Activated CD4-positive, CD25-positive, alpha-beta regulatory T cell treated with anti-CD3 and anti-CD28 coated beads, Interleukin-2, amount 50 U/mL, for 24 hours (primary cell): ENCODE measurements at places on chromosomes 4 and X.

DNA sequence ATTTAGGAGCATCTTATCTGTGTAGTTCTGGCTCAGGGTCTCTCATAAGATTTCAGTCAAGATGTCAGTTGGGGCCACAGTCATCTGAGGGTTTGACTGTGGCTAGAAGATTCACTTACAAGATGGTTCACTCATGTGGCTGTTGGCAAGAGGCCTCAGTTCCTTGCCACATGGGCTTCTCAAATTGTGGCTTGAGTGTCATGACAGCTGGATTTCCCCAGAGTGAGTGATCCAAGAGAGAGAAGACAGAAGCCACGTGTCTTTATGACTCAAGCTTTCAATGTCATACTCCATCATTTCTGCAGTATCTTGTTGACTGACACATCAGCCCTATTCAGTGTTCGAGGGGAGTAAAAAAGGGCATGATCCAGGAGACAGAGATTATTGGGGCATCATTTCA lies 131.3 kb upstream of the AP1S2 start:
- peak; percentile 92 for ATAC-seq

GRCh38 chr4:26780539-26780938 lies 80.1 kb upstream of the STIM2 start:
- no peak for ATAC-seq

DNA sequence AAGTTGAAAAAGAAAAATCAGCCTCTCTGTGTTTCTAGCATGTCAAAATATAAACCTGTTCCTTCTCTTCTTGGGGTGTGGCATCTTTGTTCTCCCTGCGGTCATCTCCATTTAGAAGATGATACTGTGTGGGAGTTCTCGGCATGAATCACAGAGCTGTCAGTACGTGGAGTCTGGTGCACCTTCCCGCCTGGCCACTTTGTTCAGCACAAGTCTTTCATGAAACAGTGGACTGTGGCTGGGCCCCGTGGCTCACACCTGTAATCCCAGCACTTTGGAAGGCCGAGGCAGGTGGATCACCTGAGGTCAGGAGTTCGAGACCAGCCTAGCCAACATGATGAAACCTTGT lies 166.5 kb downstream of the MAML3 start:
- no peak for ATAC-seq

- ATAC-seq, result no peak
Measured at GRCh38 chr4:38495446-38495845, 168.6 kb upstream of the KLF3 start.

DNA sequence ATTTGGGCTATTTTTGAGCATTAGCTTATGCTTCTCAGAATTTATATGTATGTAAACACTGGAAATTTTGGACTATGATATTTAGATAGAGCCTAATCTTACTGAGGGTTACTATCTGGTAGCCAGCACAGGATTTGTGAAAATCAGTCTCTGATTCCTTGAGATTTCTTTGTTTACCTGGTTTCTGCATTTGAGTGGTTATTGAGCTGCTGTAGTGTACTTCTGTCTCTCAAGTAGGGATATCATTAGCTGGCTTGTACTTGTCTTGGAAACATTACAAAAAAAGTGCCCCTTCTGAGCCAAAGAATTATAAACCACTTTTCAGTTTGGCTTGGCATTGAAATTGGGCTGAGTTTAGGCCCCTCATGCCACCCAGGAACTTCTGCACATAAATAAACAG lies 49.7 kb downstream of the TLL1 start:
- no peak for ATAC-seq

DNA sequence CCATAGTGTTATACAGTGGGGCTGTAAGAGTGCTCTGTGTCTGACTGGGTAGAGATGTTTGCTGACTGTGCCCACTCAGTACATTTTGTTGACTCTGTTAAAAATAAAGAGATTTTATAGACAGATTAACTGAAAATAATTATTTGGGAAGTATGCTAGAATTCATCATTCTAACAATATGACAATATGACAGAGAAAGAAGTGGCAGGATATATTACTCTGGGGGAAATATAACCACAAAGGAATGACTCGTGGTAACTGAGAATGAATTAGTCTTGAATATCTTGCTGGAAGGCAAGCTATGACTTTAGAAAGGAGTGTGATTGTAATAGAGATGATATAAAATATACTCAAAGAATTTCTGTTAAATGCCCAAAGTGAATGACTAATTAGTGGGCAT lies 46.8 kb downstream of the TMEM165 start:
- ATAC-seq, result peak; percentile 27

- ATAC-seq, result no peak
Measured at GRCh38 chr4:113006632-113007031, 42.8 kb upstream of the ANK2 start.

GRCh38 chr4:182896421-182896820 lies 20.8 kb downstream of the DCTD start:
- ATAC-seq, result no peak
